Type B pancreatic cell (in vitro differentiated cells): ENCODE measurements at places on chromosomes 4 and X. TPM values are rescaled to one million over a fixed set of nuclear protein-coding genes. Genes with fewer than 3 reads are reported as not detected.

Gene CDS1
- total RNA-seq = 15.1 and 39.7 TPM in 2 replicates

Gene RIPPLY1
- 3.4 TPM in 1 of 2 replicates, not detected in the other for total RNA-seq

Gene EDA
- 3.9 and 4.4 TPM in 2 replicates for total RNA-seq

Gene POLN
- 4.1 and 4.3 TPM in 2 replicates for total RNA-seq

Gene LRAT
- 7.2 and 7.4 TPM in 2 replicates for total RNA-seq

Gene HSFX3
- total RNA-seq = not detected in 2 replicates

GRCh38 chr4:8255698-8256441 is 13.7 kb upstream of the HTRA3 start:
- DNase-seq = no peak

DNA sequence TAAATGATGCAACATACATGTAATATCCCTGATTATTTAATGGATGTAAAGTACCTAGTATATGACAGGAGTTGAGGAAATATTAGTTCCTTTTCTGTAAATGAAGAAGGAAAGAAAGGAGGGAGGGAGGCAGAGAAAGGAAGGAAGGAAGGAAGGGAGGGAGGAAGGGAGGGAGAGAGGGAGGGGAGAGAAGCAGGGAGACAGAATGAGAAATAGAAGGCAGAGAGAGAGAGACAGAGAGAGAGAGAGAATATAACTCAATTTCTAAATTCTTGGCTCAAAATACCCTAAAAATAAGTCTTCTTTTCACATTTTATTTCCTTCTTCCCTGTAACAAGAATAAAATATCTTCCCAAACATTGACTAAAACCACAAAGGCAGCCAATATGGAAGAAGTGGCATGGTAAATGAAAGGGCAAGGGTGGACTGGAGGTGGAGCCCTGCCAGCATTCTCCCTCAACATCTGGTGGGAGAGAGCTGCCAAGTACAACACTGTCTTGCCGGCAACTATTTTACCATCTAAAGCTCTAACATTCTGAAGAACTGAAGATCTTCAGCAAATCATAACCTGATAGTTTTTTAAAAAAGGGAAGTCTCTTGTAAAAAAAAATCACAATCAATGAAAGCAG is 245.1 kb downstream of the PPP3CA start:
- DNase-seq = no peak

DNA sequence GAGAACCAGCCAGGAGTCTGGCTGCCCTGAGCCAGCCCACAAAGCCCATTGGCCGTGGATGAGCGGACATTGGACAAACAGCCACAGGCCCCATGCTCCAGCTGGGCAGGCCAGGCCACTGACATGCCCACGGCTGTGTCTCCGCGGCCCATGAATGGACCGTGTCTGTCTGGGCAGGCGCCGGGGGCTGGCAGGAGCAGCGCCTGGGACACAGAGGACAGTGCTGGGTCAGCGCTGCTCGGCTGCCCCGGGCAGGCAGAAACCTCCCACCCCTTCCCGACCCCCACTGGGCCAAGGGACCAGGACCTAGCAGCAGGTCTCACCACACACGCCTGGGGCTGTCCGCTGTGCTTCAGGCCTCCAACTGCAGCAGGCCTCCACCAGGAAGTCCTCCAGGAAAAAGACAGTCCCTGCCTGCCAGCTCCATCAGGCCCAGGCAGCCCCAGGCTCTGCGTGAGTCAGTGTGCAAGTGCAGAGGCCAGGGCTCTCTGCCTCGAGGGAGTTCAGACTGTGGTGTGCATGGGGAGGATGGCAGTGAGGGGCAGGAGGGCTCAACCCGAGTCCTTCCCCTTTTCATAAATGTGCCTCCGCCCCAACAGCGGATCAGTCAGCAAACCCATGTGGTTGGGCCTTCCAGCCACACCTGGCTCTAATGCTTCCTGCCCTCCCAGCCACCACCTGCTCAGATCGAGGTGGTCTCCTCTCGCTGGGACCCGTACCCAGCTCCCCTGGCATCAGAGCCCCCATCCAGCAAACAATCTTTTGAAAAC is 17.2 kb upstream of the FGFR3 start:
- no peak for DNase-seq

- no peak for DNase-seq
Measured at GRCh38 chr4:4780729-4781244, 78.7 kb upstream of the MSX1 start.

- DNase-seq = no peak
Measured at GRCh38 chr4:129337228-129337620, 241.3 kb downstream of the C4orf33 start.

- DNase-seq = no peak
Measured at GRCh38 chr4:112120021-112120420, 25.2 kb upstream of the FAM241A start.

- no peak for DNase-seq
Measured at GRCh38 chr4:73727685-73728084, 12.7 kb upstream of the CXCL8 start.

- no peak for DNase-seq
Measured at GRCh38 chr4:23422878-23423277, 467.0 kb downstream of the PPARGC1A start.

GRCh38 chr4:72938516-72938915 is 131.0 kb downstream of the COX18 start:
- DNase-seq = no peak

- DNase-seq = no peak
Measured at GRCh38 chrX:4690521-4690920, 977.1 kb upstream of the PRKX start.

DNA sequence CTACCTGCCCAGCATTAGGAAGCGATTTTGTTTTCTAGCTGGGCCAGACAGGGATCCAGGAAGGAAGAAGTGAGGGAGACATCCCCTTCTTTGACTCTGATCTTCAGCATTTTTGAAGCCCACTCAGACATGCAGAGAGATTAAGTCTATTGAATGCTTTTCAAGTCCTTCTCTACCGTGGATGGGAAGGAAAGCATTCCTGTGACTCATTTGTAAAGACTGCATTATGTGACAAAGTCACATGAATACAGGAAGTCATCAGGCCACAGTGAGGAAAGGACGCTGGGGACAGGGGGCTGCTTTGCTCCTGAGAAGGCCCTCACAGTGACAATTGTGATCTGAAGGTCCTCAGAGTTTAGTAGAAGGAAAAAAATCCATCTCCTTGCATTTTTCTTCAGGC is 67.4 kb upstream of the GBA3 start:
- DNase-seq = no peak

- DNase-seq = no peak
Measured at GRCh38 chr4:71162386-71162785, 168.9 kb downstream of the DCK start.

DNA sequence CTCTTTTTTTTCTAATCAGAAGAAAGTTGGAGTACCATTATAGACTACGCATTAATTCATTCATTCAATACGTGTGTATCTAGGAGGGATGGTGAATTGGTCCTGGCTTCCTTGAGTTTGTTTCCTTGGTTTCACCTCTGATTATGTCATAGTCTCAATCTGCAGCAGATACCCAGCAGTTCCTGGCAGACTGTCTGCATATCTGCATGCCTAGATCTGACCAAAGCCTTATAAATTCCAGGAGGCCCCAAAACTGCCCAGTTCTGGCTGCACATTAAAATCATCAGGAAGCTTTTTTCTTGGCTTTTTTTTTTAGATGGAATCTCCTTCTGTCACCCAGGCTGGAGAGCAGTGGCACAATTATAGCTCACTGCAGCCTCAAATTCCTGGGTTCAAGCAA is 27.2 kb upstream of the SLC34A2 start:
- no peak for DNase-seq
